Stimulated activated CD8-positive, alpha-beta memory T cell treated with anti-CD3 and anti-CD28 coated beads, Interleukin-4, amount 100 ng/mL, for 48 hours (primary cell): ENCODE measurements at places on chromosomes 7 and 10.
A peak's percentile ranks its signal among the peaks of the same experiment; 100 is the strongest.

DNA sequence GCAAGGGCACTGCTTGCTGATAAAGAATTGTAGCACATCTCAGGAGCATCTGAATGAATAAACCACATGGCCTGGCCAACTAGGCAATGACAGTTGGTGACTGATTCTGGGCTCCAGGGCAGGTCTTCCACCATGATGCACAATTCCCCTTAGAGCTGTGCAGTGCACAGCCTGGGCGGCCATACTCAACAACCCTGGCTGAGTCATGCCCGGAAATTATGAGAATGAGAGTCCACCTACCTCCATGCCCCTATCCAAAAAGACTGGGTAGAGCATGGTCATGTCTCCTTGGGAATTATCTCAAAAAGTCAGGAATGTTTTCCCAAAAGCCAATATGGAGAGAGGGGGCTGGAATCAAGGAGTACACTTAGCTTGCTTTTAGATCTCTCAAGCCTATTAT is 425.6 kb downstream of the PLXNA4 start:
- no peak for DNase-seq

DNA sequence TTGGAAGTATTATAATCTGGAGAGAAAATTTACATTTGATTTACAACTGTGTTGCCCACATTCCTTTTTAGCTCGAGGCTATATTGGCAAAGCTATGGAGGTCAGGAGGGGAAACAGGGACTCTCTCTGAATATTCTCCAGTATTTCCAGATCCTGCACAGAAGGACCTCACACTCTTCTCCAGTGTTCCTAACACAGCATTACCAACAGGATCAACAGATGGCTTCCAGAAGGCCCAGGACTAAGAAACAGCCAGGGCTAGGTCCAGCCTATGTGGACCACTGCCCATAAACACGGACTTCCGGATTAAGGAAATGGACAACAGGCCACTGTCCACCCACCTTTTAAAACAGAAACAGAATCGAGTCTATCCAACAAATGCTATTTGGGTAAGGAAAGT is 65.3 kb downstream of the CHCHD3 start:
- no peak for DNase-seq

GRCh38 chr7:2016761-2017480 is 215.8 kb downstream of the MAD1L1 start:
- DNase-seq: no peak

DNA sequence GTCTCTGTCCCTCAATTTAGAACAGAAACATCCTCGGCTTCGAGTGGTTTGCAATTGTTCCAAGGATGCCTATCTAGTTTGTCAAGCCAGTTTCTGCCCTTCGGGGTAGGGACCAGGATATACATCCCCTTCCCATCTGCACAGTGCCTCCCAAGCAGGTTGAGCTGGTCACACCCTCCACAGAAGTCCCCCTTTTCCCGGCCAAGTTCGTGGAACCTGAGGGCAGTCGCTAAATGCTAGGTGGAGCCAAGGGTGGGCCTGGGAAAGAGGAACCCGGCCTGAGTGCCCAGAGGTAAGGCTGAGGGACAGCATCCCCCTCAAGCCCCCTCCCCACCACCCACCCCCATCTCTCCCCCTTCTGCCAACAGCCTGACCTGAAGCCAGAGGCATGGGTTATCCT is 62.4 kb upstream of the NANOS1 start:
- DNase-seq: no peak

GRCh38 chr10:77873536-77874380 is 52.8 kb downstream of the DLG5 start:
- DNase-seq: peak; percentile 66

DNA sequence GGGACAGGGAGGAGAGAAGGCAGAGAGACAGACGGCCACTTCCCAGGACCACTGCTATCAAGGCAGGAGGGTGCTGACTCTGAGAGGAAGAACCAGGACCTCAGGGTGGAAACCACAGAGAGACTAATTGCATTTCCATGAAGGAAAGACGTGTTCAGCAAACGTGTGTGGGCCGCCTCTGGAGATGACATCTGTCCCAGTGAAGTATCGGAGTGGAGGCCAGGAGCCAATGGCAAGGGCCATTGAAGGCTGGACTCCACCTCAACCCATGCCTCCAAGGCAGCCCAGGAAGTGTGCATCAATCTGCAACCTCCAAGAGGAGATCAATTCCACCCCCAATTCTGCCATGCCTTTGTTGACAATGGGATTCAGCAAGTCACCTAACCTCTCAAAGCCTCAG is 229.9 kb downstream of the USP6NL start:
- no peak for DNase-seq

DNA sequence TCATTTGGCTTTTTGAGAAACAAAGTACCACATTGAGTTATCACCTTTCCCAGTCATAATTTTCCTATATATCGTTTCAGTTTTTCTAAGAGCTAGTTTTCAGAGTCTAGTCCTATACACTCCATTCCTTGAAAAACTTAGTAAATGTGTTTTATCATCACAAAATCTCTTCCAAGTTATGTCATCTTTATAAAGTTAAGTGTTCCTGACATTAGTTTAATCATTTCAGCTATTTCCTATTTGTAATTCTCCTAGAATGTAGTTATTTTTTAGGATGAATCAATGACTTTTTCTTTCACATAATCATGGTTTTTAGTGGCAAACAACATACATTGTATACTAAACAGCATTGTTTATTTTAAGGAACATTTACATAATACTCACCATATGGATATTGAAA is 191.7 kb upstream of the BET1 start:
- DNase-seq: no peak

DNA sequence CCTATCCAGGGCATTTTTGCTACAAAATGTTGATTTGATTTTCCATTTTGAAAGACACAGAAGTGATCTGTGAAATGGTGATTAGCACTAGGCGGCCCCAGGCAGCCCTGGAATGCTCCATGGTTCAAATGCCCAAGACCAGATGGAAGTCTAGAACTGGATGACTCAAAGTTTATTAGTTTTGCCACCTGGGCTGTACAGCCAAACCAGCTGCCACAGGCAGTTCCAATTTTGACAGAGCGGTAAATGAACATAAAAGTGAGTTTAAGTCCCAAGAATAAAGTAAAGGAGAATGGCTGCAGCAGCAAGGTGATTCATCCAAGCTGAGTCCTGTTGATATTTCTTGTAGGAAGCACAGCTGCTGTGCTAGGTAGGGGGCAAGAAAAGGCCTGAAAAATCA is 180.5 kb downstream of the SUGCT start:
- no peak for DNase-seq

DNA sequence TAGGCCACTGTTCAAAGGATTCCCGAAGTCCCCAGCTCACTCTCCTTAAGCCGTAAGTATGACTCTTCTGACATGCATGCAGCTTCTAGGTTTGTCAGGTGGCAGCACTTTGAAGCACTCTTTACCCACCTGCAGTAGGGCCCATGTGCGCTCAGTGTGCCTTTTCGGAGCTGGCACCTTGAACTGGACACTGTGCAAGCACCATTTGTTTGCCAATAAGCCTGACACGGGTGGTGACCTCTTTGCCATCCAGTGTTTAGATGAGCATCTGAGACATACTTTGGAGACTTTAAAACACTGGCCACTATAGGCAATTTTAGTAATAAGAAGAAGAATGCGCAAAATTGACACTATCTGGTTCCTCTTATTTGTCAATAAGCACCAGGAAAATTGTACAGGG is 45.7 kb upstream of the GSAP start:
- no peak for DNase-seq

GRCh38 chr7:21041666-21042065 is 255.0 kb upstream of the SP8 start:
- no peak for DNase-seq

- DNase-seq: peak; percentile 37
These were observed 50.2 kb downstream of the TFAM start for GRCh38 chr10:58435297-58435985.

GRCh38 chr10:119337796-119338432 is 130.5 kb downstream of the GRK5 start:
- no peak for DNase-seq

DNA sequence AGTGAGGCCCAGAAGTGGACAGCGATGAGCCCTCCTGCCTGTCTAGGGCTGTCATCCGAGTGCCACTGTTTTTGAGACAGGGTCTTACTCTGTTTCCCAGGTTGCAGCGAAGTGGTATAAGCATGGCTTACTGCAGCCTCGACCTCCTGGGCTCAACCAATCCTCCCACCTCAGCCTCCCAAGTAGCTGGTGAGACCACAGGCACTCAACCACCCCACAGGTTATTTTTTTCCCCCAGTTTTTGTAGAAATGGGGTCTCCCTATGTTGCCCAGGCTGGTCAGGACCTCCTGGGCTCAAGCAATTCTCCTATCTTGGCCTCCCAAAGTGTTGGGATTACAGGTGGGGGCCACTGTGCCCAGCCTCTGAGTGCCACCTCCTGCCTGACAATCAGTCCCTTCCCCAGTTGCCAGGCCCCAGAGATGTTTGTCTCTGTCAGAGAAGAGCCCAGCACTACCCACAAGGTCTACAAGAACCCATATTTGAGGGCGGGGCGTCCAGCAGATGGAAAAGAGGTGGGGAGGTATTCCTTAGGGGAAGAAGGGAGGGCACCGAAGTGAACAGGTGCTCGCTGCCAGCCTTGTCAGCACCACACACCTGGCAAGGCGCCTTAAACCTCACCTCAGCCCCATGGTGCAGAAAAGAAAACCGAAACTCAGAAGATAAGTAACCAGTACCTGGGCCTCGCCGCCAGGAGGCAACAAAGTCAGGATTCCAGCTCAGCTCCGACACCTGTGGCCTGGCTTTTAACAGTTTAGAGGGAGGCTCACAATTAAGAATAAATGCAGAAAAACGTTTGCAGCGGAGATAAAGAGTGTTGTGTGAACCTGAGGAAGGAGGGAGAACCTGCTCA is 77.4 kb upstream of the ANLN start:
- DNase-seq: no peak

GRCh38 chr7:69285854-69286253 is 312.4 kb upstream of the AUTS2 start:
- no peak for DNase-seq

DNA sequence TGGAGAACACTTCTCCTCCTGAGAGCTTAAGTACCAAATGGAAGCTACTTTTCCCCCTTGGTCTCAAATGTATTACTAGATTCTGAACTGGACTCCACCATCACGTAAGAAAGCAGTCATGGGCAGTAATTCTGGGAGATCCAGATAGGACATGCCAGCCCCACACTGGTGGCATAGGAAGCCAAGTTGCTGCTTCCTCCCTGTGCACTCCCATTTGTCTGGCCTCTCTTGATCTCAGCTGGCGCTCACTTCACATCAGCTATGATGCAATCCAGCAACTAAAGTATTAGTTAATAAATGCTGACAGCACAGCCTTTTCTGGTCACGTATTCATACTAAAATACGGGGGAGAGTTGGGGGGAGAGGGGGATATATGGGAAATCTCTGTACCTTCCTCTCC is 3.4 kb upstream of the IL6 start:
- DNase-seq: no peak

DNA sequence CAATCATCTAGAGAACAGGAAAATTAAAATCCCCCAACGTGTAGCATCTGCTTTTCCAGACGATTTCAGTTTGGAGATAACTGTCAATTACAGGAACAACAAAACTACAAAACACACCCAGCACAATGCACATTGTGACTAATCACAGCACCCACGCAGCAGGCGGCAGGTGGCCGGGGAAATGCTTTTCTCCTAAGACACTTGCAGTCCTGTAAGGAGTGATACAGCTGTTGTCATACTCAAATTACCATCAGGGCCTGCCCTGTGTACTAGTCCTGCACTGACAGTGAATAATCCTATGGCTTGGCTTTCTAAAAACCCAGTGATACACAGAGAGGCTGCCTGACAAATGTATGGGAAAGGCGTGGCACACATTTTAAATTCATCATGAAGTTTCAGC is 37.8 kb downstream of the COBL start:
- DNase-seq: no peak

- DNase-seq: no peak
These were observed 372.4 kb downstream of the SUGCT start for GRCh38 chr7:40507166-40507565.

GRCh38 chr10:91307489-91307888 is 87.0 kb downstream of the PCGF5 start:
- DNase-seq: no peak

DNA sequence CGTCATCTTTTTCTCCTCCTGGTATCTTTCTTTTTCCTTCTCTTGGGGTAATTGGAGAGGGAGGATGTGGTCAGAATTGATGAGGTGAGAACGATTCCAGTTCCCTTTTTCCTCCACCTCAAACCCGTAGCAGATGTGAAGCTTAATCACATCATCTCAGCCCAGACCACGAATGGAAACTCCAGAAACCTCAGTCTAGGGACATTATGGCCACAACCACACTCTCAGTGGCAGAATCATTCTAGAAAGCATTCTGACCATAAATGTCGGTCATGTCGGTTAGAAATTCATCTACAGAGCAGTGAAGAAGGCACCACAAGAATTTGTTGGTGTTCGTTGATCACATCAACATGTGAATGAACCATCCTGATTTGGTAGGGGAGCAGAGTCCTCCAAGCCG is 78.7 kb downstream of the GATA3 start:
- DNase-seq: peak; percentile 78

GRCh38 chr7:20358106-20358505 is 27.4 kb downstream of the ITGB8 start:
- no peak for DNase-seq

- DNase-seq: no peak
These were observed at the start of gene OPN4 for GRCh38 chr10:86654411-86655172. TSS of gene OPN4 (plus strand) at chr10:86654547. CDS start at chr10:86654784, 237 bp downstream.

DNA sequence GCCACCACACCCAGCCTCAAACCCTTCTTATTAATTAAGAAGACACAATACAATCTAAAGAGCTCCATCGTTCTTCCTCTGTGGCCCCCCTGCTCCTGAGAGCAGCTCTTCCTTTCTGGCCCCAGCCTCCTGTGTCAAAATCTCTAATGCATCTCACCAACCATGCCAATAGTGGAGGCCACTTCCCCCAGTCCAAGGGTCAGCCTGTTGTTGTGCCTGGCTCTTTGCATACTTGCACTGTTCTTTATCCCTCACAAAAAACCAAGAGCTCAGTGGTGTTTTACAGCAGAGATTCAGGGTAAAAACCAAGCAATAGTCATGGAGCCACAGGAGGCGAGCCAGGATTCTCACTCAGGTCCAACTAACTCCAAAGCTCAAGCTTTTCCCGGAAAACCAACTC is 190.2 kb downstream of the GFRA1 start:
- no peak for DNase-seq

DNA sequence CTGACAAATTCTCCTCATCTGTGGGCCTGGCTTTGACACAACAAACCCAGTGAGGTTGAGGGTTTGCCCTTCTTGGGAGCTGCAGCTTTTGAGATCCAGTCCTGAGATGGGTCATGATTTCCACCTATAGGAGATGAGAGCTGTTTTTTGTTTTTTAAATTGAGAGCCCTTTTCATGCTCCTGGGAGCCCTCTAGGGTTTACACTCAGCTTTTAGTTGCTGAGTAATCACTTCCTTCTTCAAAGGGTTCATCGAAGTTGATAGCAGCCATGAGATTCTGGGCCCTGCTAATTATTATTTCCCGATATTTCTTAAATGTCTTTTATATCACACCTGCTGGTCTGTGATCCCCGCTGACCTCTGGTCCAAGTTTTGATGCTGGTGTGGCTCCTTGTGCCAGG is 47.3 kb upstream of the VIPR2 start:
- DNase-seq: no peak

DNA sequence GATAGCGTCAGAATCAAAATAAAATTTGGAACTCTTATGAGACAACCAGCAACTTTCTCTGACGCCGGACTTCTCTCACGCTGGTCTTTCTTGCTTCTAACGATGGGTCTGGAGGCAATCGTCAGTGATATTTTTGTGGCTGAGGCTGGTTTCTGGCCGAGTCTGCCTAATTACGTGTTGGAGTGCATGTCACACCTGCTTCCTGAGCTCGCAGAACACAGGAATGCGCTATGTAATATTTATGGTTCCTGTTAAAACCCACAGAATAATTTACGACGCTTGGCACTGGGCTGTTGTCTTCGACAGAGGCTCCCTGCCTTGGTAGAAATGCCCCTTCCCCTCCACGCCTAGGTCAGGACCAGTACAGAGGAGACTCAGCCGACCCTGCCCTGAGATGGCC is 64.9 kb downstream of the NPTX2 start:
- no peak for DNase-seq
